NCI-H82 (cell line): ENCODE measurements at places on chromosomes 3 and 15.

DNA sequence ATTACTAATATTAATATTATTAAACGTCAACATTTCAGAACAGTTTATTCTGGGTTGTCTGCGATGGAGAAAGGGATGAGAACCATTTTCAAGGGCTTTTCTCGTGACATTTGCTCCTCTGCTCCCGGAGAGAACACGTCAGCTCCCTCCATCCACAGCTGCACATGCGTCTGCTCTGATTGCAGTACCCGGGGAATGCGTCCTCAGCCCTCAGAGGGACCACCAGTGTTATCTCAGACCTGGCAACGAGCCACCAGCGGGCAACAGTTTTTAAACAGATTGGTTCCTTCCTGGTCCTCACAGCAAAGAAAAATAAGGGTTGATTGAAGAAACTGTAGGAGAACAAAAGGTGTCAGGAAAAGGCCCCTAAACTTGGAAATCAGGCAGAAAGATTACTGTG is 202.2 kb upstream of the ADAMTS9 start:
- DNase-seq: no peak

- no peak for DNase-seq
These were observed 568.6 kb downstream of the TAFA4 start for GRCh38 chr3:68363796-68364195.

GRCh38 chr3:127573912-127574311 is 16.6 kb downstream of the TPRA1 start:
- DNase-seq: no peak

DNA sequence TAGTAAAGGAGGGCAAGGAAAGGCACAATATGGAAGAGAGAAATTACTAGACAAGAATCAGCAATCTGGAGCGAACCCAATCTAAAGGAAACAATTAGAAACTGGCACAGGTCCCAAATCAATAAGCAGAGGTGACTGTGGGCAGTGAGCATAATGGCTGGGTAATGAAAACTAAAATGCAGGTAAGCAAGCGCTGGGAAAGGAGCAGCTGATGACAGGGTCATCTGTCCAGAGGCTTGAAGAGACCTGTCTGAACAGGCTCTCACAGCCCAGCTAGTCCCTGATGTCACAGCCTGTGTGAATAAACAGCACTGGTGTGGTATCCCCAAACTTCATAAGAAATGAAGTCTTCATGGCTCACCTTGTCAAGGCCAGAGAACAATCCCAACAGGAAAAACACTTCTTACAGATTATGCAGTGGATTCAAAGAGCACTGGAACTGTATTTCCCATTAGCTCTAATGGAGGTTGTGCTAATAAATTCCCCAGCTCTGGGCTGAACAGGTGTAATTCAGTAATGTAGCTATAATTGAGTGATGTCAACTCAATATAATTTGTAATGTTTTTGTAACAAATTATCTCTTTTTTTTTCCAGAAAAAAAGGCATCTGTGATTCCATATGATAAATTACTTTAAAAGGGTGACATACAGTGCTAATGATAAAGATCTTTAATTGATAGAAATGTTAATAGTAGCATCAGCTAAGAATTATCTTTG is 197.3 kb downstream of the FHIT start:
- DNase-seq: no peak

DNA sequence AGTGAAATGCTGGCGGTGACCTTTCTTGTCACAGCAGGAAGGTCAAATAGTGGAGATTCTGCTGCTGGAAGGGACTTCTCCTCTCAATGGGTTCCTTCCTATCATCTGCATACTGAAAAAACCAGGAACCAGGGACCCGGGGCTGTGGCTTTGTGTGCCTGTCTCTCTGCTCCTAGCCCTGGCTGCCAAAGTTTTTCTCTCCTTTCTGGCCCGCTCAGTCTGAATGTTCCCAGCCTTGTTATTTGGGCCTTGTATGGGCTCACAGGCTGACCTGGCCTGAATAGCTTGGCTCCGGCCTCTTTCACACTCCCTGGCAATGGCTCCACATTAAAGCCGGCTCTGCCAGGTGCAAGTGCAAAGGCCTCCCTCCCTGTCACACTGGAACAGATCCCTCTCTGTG is 94.7 kb downstream of the LRIG1 start:
- DNase-seq: no peak

DNA sequence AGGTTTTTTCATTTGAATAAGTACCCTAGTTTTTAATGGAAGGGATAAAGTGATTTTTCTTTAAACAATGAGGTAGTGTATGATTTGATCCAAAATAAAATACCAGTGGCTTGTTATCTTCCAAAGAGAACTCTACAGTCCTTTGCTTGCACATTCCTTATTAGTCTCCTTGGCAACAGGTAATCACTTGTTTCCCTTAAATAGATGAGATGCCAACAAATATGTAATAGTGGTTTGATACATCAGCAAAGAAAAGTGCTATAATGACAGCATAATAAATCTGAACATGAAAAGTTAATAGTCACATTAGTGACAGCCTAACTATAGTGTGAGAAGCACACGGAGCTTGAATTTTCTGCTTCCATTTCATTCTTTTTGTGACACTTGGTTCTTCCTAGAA is 360.2 kb downstream of the ZNF385D start:
- no peak for DNase-seq

GRCh38 chr3:129663045-129663446 is 56.6 kb upstream of the PLXND1 start:
- DNase-seq: no peak

GRCh38 chr3:53817211-53817610 is 29.0 kb downstream of the CHDH start:
- DNase-seq: no peak

DNA sequence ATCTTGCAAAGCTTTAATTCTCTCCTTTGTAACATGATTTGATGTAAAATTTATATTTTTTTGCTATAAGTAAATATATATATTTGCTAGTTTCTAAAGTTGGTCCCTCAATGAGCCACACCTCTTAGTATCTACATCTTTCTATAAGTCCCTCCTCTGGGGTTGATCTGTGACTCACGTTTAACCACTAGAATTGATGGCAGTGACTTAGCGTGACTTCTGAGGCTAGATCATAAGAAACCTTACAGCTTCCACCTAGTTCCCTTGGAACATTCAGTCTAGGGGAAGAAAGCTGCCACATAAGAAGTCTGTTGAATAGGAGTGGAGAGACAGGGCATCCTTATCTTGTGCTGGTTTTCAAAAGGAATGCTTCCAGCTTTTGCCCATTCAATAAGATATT is 56.6 kb upstream of the TNIK start:
- no peak for DNase-seq

GRCh38 chr3:82079335-82079890 is 318.0 kb upstream of the GBE1 start:
- DNase-seq: no peak

- DNase-seq: no peak
These were observed 405.1 kb downstream of the TUSC7 start for GRCh38 chr3:117114517-117115265.

DNA sequence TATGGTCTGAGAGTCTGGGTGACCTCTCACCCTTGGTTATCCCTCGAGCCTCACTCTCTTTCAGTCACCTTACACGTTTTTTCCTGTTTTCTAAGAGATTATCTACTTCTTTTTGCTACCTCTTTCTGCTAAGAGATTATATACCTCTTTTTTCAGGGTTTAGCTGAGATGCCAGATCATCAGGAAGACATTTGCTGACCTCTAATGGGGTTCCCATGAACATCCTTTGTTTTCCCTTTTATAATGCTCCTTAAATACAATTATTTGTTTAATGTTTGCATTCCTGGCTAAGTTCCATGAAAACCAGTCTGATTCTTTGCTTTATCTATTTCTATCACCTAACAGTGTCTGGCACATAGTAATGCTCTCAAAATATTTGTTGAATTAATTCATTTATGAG is 39.6 kb downstream of the LEKR1 start:
- no peak for DNase-seq

GRCh38 chr3:152264378-152264777 is 4.4 kb upstream of the MBNL1 start:
- no peak for DNase-seq

- DNase-seq: no peak
These were observed 35.2 kb downstream of the CPN2 start for GRCh38 chr3:194315965-194316361.

DNA sequence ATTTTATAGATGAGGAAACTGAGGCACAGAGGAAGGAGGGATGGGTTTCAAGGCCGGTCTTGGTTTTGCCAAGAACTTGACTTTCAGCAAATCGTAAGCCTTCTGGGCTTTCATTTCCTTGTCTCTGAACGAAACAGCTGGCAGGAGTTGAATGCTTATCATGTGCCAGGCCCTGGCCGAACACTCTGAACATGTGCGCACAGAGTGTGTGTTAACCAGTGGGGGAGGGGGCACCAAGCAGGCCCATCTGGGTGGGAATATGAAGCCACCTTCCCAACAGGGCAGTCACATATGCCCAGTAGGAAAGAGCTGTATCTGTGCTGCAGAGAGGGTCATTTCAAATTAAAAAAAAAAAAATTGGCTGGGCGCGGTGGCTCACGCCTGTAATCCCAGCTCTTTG is 29.3 kb downstream of the ZNF710 start:
- no peak for DNase-seq

- peak; percentile 55 for DNase-seq
These were observed 169.4 kb downstream of the TBC1D2B start for GRCh38 chr15:77907824-77908751.

DNA sequence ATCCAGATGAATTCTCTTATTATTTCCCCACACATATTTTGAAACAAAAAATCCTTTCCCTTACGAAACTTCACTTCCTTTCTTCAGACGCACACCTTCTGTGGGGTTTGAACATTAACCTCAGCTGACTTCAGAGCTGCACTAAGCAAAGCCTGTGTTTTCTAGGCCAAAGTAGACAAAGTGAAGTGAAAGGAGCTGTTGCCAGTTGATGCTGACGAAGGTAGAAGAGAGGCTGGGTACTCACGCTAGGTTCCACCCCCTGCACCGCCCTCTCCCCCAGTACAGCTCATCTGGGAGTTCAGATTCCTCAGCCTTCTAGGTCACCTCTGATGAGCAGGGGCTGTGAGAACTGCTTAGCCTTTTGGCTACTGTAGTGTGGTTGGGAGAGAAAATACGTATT is 24.1 kb downstream of the DUT start:
- DNase-seq: no peak

DNA sequence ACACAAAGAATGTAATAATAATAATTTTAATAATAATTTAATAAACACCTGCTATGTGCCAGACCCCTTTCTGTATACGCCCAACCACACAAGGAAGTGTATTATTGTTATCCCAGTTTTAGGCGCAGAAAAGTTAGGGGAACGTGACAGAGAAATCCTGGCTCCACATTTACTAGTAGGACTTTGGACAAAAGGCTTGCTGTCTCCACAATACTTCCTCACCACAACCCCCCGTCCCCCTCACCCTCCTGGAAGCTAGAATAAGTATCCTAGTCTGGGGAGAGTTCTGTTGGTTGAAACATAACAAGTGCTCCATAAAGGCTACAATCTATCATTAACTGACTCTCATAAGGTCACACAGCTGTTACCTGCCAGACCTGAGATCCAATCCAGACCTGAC is 488 bp upstream of the IL17RD start:
- no peak for DNase-seq

GRCh38 chr3:6120786-6121185 is 740.1 kb upstream of the GRM7 start:
- DNase-seq: peak; percentile 74

GRCh38 chr15:69668039-69668705 is 215.6 kb downstream of the RPLP1 start:
- DNase-seq: peak; percentile 70

DNA sequence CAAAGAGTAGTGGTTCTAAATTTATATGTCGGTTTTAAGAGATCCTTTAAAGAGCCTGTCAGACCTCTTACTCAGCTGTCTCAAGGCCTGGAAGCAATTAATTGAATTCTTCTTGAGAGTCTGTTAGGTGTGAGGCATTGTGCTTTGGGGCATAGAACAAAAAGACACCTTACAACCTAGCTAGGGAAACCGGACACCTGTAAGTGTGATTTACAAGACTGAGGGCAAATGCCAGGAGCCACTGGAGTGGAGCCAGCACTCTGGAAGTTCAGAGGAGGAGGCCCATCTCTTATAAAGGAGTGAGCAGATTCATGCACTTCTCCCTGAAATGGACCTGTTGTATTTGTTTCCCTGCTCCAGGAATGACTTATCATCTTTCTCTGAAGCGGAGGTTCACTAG is 97.7 kb upstream of the NUDT16 start:
- DNase-seq: no peak

GRCh38 chr3:139620438-139620837 is 57.3 kb downstream of the NMNAT3 start:
- no peak for DNase-seq

GRCh38 chr3:107496855-107497254 is 25.9 kb upstream of the BBX start:
- no peak for DNase-seq

- peak; percentile 18 for DNase-seq
These were observed 30.0 kb downstream of the TARS3 start for GRCh38 chr15:101694261-101694660.

DNA sequence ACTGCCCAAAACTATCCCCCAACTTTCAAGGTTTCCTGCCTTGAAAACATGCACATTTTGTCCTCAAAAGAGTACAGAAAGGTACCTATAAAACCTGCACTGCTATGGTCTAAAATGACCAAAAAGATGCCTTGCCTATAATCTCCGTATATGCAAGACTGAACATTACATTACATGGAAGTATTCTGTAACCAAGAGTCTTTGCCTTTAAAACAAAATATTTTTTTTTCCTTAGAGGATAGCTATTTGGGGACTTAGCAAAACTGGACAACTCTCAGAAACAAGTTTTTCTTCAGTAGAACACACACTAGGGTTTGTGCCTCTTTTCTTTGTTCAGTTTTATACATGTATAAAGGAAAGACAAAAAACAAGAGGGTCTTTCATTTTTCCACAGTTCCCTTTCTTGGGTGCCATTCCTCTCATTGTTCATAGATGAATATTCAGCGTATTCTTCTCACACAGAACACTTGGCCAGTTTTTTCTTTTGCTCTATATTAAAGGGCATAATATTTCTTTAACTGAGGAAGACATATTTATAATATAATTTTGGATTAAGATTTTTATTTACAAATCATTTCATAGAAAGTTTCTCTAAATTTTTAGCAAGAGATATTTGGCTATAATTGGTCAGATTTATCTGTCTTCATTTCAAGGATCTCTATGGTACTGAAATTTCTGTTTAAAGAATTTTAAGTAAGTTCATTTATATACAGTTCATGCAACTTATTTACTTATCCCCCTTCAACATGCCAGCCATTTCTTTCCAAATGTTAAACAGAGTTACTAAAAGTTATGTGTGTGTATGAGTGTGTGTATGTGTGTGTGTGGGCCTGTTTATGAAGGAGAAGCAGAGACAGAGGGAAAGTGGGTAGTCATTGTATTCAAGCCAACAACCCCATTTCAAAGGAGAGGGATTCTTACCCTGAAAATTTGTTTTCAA is 142.6 kb downstream of the ZBTB20 start:
- no peak for DNase-seq

GRCh38 chr3:71305231-71306206 is 278.0 kb downstream of the FOXP1 start:
- DNase-seq: peak; percentile 5

GRCh38 chr3:129612534-129613366 is 6.3 kb upstream of the PLXND1 start:
- no peak for DNase-seq

DNA sequence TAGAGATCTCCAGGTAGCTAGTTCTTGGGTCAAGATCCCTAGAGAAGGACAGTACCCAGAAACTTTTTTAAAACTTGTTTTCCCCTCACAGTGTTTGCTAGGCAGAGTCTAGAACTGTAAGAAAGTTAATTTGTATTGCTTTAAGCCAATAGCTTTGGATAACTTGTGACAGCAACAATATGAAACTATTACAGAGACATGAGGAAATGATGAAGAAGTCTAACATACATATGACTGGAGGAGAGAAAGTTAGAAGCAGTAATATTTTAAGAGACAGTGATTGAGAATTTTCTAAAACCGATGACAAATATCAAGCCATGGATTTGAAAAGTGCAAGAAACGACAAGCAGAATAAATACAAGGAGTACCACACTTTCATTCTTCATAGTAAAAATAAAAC is 10.0 kb downstream of the HMG20A start:
- DNase-seq: no peak
